ENCODE measurements at places on chromosomes 7 and 10. TPM values are rescaled to one million over a fixed set of nuclear protein-coding genes. Genes with fewer than 3 reads are reported as not detected.

The CDHR1 gene
- total RNA-seq, result not detected

The MMS19 gene
- total RNA-seq, result 91.9 TPM

The KAZALD1 gene
- total RNA-seq, result 11.5 TPM

The EPHA1 gene
- 8.7 TPM for total RNA-seq

The BEND7 gene
- total RNA-seq, result 57.6 TPM

The RAB19 gene
- total RNA-seq, result 6.2 TPM

The STEAP1B gene
- not detected for total RNA-seq

The CFAP46 gene
- 28.3 TPM for total RNA-seq

The HMX3 gene
- not detected for total RNA-seq

The HOXA3 gene
- total RNA-seq, result 6.3 TPM

The PPP1R3C gene
- total RNA-seq, result 4.6 TPM

The TMEM273 gene
- 42.3 TPM for total RNA-seq

The CYP26C1 gene
- total RNA-seq, result 0.39 TPM

The DRGX gene
- not detected for total RNA-seq

The ANKRD1 gene
- total RNA-seq, result not detected

The CYP3A5 gene
- total RNA-seq, result 15.3 TPM

The RBM20 gene
- 2.7 TPM for total RNA-seq

The PARD3 gene
- 32.6 TPM for total RNA-seq

The GPR37 gene
- 2.8 TPM for total RNA-seq

The IFIT3 gene
- 31.0 TPM for total RNA-seq
